ENCODE measurements at places on chromosomes 7 and 10.
A peak's percentile ranks its signal among the peaks of the same experiment; 100 is the strongest.

GRCh38 chr10:6045314-6045848 is 16.8 kb downstream of the IL2RA start:
- DNase-seq = no peak

- DNase-seq = peak; percentile 44
These were observed 739 bp upstream of the MEST start for GRCh38 chr7:130490888-130491804.

DNA sequence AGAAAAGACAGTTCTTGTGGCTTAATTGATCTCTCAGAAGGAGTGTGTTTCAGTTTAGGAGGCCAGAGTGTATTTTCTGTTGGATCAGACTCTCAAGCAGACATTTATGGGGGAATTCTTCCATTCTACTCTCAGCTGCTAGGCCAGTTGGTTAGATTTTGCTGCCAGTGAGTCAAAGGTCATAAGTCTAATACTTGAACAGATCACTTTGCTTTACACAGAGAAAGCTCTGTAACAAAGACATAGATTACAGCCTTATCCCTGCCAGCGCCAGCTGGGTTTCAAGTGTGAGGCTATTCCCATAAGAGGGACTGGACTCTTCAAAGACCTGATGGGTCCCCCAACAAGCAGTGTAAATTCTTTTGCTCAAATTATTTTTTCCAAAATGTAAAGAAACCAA is 145.6 kb upstream of the SEMA3C start:
- no peak for DNase-seq

- peak; percentile 72 for DNase-seq
These were observed 170.7 kb downstream of the HDAC9 start for GRCh38 chr7:18666107-18666728.

GRCh38 chr10:86188326-86188725 is 178.3 kb downstream of the GRID1 start:
- DNase-seq = no peak

DNA sequence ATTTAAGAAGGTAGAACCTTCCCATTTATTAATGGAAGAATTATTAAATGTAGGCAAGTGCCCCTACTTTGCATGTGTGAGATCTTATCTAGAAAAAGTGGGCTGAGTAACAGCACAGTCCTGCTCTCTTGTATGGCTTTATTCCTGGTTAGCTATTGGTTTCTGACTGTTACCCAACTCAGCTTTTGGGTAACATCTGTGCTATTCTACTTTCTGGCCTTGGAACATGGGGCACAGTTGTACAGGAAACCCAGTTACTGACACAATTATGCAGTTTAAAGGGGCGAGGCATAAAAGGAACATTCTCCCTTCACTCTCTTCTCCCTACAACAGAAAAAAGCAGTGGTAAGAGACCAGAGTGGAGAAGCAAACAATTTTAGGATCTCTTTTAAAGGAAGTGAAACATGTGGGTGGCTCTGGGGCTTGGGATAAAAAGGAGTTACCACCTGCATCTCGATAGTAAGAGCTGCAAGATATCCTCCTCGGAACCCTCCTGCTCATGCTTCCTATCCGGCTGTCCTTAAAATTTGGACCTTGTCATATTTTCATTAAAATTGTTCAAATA is 16.0 kb downstream of the NUDT5 start:
- DNase-seq = no peak

DNA sequence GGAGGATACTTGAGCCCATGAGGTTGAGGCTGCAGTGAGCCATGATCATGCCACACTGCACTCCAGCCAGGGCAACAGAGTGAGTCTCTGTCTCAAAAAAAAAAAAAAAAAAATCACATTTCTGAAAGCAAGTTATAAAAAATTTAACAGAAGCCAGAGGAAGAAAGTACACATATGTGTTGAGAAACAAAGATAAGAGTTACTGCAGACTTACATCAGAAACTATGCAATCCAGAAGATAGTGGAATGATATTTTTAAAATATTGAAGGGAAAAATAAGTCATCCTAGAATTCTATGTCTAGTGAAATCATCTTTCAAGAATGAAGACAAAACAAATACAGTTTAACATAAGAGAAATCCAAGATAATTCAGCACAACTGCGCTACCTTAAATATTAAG is 46.9 kb downstream of the ZNF518A start:
- DNase-seq = no peak

All from NCI-H1092 treated with DMSO at 0.1 percent for 48 hours (cell line).